ENCODE measurements at places on chromosomes 11 and 22. TPM values are rescaled to one million over a fixed set of nuclear protein-coding genes. Genes with fewer than 3 reads are reported as not detected.

GRCh38 chr11:14010665-14011064 lies 48.1 kb downstream of the SPON1 start:
- no peak for DNase-seq

- DNase-seq, result no peak
These were observed 10.7 kb downstream of the PRG3 start for GRCh38 chr11:57370251-57370650.

GRCh38 chr11:45864041-45864440 lies 16.8 kb downstream of the CRY2 start:
- no peak for DNase-seq

DNA sequence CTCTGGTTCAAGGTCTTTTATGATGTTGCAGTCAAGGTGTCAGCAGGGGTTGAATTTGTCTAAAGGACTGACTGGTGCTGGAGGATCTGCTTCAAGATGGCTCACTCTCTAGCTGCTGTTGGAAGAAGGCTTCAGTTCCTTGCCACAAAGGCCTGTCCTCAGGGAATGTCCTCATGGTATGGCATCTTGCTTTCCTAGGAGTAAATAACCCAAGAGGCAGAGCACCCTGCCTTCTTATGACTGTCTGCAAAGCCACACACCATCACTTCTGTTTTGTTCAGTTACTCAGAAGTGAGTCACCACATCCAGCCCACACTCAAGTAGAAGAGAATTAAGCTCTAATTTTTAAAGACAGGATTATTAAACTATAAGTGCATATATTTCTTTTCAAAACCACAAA lies 45.2 kb downstream of the PLAAT5 start:
- DNase-seq, result no peak

DNA sequence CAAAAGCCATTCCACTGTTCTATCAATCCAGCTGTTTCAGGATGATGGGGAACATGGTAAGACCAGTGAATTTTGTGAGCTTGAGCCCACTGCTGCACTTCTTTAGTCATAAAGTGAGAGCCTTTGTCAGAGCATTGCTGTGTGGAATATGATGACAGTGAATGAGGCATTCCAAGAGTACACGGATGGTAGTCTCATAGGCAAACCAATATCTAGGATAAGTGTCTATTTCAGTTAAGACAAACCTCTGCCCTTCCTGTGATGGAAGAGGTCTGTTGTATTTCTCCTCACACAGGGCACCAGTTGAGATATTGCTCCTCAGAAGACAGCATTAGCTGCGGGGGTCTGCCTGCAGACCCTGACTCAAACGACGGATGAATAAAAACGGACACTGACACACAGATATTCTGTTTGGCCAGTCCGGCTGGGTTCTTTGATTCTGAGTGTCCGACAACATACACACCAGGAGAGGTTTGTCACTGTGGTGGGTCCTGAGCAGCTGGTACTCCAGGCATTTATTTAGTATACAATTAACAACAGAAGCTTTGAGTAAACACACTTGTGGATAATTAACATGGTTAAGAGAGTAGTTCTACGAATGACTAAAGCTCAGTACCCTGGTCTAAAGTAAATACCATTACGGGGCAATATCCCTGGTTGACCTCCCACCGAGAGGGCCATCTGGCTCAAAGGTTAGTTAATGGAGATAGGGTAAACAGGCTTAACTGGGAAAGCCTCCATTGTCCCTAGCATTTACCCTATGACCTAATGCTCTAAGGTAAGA lies 121.7 kb downstream of the ZNF280B start:
- no peak for DNase-seq

- peak; percentile 74 for DNase-seq
These were observed 5.3 kb downstream of the MALAT1 start for GRCh38 chr11:65503949-65504673.

DNA sequence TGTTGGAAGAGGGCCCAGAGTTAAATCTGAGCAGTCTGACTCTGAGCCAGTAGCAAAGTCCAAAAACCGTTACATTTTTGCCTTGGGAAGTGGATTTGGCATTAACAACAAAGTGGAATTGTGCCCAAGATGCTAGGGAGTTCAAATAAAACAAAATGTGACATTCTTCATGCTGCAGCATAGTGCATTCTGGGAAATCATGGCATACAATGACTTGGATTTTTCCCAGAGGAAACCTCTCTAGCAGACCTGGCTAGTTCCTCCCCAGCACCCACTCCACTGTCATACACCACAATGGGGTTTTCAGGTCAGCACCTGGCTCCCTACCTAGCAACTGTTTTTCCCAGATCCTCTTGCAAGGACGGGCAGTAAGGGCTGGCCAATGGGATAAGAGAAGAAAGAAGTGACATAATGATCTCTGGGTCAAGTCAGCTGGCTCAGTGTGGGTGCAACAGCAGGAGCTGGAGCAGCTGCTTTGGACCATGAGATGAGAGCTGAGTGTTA lies 24.8 kb upstream of the CYB5R3 start:
- DNase-seq, result no peak

DNA sequence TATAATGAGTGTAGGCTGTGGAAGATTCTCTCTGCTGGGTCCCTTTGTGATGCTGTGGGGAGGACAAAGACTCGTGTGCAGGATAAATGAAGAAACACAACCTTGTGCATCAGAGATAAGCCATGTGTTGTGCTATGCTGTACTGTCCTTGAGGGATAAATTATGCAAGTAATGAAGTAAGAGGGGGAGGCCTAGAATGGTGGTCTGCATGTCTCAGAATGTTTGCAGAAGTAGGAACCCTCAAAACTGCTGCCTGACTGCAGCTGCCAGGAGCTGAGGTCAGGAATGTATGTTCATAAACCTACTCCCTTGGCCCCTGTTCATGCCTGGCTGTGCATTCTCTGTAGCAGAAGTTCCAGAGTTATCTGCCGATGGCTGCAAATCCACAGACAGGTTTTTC lies 4.6 kb upstream of the SMCO4 start:
- DNase-seq, result no peak

DNA sequence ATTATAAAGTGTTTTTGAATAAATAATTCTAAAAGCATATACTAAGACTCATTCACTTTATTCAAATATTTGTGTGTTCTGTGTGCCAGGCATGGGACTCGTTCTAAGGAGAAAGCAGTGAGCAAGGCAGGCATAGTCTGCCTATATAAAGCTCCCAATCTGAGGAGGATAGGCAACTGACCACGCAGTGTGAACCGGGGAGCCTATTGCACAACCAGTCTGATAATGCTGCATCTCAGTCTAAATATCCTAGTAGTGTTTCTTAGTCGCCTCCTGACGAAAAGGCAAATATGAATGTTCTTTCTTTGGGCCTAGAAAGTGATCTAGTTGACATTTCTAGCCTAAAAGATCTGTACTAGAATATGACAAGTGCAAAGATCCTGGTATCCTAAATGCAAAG lies 98.3 kb downstream of the C11orf65 start:
- DNase-seq, result no peak

DNA sequence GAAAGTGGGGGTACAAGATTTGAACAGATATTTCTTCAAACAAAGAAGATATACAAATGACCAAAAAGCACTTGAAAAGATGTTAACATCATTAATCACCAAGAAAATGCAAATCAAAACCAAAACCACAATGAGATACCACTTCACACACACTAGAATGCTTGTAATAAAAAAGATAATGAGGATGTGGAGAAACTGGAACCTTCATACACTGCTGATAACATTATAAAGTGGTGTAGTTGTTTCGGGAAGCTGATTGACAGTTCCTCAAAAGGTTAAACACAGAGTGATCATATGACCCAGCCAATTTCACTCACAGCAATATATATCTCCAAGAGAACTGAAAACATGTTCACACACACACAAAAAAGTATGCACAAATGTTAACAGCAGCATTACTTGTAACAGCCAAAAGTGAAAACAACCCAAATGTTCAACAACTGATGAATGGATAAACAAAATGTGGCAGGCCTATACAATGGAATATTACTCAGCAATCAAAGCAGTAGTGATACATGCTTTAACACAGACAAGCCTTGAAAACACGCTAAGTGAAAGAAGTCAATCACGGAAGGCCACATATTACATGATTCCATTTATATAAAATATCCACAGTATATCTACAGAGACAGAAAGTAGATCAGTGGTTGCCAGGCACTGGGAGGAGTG lies 15.1 kb downstream of the PITPNB start:
- no peak for DNase-seq

GRCh38 chr11:724778-725386 lies 18.9 kb downstream of the EPS8L2 start:
- DNase-seq, result no peak

- no peak for DNase-seq
These were observed 945.5 kb downstream of the OPCML start for GRCh38 chr11:132586801-132587200.

DNA sequence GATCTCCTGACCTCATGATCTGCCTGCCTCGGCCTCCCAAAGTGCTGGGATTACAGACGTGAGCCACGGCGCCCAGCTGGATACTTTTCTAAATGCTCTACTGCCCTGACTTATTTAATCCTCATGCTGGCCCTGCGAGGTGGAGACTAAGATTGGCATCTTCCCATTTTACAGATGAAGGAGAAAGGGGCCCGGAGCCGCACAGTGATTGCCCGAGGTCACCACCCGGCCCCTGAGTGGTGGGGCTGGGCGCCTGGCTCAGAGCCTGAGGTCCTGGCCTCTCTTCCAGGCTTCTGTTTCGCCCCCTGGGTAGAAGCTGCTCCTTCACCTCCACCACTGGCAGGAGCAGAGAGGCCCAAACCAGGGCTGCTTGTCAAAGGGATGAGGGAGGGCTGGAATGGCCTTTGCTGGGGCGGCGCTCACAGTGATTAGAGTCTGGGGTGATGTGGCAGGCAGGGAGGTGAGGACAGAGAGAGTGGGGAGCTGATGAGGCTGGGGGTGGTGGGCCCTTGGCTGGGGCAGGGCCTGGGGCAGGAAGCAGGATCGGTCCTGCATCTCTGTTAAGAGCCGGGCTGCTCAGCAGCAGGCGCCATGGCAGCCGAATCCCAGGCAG lies 15.4 kb upstream of the MPPED1 start:
- no peak for DNase-seq

- no peak for DNase-seq
These were observed 838.6 kb downstream of the TBC1D22A start for GRCh38 chr22:47600791-47601625.

DNA sequence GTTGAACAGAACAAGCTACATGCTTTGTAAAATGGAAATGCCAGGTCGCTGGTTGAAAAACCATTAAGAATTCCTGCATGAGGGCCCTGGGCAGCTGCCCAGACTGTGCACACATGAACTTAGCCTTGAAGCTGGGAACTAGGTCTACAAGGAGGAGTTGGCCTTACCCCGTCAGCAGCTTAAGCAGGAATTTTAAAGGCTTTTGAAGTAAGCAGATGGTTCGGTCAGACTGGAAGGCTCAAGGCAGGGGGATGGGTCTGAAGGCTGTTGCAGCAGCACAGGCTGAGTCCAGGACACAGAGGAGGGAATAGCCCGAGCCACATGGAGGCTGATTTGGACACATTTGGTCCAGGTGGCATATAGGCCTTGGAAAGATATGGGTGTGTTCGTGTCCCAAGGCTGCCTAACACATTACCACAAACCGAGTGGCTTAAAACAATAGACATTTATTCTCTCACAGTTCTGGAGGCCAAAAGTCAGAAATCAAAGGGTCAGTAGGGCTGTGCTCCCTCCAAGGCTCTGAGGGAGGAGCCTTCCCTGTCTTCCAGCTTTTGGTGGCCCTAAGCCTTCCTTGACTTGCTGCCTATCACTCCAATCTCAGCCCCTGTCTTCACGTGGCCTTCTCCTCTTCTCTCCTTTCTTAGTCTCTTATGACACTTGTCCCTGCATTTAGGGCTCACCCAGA lies 11.6 kb downstream of the LIF start:
- no peak for DNase-seq

- peak; percentile 24 for DNase-seq
These were observed 45.0 kb downstream of the OR4C6 start for GRCh38 chr11:55707029-55707428.

DNA sequence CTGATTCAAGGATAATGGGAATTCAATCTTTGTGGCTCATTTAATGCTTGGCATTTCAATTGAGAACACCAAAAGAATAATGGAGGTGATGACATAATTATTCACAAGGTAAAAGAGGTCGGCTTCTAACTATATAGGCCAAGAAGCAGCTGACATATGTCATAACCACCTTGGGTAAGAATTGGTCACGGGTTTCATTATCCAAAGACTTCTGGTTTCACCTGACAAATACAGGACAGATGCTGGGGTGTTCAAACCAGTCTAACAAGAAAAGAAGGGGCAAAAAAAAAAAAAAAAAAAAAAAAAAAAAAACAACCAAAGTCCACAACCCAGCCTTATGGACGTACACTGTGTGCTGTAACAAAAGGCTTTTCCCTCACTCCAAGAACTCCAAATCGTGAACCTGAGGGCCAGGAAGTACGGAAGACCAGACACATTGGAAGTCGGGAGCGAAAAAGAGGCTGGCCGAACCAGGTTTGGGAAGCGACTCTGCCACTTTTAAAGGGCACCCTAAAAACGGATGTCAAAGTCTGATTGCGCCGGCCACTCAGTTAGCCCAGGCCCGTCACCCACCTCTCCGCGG lies 385 bp downstream of the HARBI1 start:
- DNase-seq, result no peak

Gene IFITM10
- total RNA-seq, result 18.0 TPM

Gene IL10RA
- 0.41 TPM for total RNA-seq

Gene SHISA8
- total RNA-seq, result 0.62 TPM

Gene OR51A4
- not detected for total RNA-seq

Gene LMO1
- total RNA-seq, result not detected

Gene UNC93B1
- 54.1 TPM for total RNA-seq

Gene OR8G1
- total RNA-seq, result not detected

Gene SEC14L6
- total RNA-seq, result not detected

Gene P2RX3
- total RNA-seq, result not detected

Gene CCDC73
- not detected for total RNA-seq

Gene PLAAT4
- 15.2 TPM for total RNA-seq

Gene INS
- not detected for total RNA-seq

Gene TMEM151A
- 11.0 TPM for total RNA-seq

Gene RCOR2
- 10.2 TPM for total RNA-seq

Gene TMEM191C
- total RNA-seq, result 2.9 TPM

Gene CRYBB3
- 0.67 TPM for total RNA-seq

Gene SLC43A1
- total RNA-seq, result 2.0 TPM

Gene OR51E2
- total RNA-seq, result not detected

Gene ADAMTS15
- 39.9 TPM for total RNA-seq

Gene ME3
- total RNA-seq, result 35.3 TPM

Gene HSPB2
- not detected for total RNA-seq

Gene PTPRCAP
- 0.82 TPM for total RNA-seq

Gene RIMBP3C
- total RNA-seq, result 0.90 TPM

Measured in Panc1 (cell line).